ENCODE measurements at places on chromosomes 5 and 9. TPM values are rescaled to one million over a fixed set of nuclear protein-coding genes. Genes with fewer than 3 reads are reported as not detected.

DMRT3 gene
- not detected for total RNA-seq

DNA sequence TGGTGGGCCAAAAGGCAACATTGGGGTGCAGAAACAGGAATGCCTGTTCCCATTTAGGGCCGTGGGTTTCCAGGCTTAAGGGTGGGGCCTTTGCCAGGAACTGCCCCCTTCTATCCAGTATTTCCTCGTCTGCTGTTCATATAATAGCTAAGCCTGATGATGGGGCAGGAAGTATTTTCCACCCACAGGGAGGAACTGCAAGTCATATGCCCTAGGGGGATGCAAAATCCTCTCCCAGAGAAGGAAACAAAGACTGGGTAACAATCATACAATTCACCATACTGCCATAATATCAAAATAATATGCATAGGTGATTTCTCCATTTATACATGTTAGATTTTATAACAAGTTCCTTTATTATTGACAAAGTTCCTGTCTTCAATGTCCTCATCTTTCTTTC, 20.5 kb upstream of the RPS23 start:
- no peak for DNase-seq

DNA sequence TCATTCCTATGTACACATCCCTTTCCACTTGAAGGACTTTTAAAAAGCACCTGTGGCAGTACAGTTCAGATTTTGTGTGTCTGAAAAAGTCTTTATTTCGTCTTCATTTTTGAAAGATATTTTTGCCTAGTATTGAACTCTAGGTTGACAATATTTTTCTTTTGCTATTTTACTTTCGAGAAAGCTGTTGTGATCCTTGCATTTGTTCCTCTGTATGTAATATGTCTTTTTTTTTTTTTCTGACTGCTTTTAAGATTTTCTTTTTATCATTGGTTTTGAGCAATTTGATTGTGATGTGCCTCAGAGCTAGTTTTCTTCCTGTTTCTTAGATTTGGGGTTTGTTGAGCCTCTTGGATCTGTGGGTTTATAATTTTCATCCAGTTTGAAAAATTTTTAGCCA, 13.3 kb downstream of the LCP2 start:
- DNase-seq: no peak

- DNase-seq: no peak
These were observed 892 bp downstream of the SMIM32 start for GRCh38 chr5:136192015-136192525.

GRCh38 chr5:17004441-17005106, 68.5 kb upstream of the MYO10 start:
- DNase-seq: no peak

C1QTNF3 gene
- 11.9 TPM for total RNA-seq

DNA sequence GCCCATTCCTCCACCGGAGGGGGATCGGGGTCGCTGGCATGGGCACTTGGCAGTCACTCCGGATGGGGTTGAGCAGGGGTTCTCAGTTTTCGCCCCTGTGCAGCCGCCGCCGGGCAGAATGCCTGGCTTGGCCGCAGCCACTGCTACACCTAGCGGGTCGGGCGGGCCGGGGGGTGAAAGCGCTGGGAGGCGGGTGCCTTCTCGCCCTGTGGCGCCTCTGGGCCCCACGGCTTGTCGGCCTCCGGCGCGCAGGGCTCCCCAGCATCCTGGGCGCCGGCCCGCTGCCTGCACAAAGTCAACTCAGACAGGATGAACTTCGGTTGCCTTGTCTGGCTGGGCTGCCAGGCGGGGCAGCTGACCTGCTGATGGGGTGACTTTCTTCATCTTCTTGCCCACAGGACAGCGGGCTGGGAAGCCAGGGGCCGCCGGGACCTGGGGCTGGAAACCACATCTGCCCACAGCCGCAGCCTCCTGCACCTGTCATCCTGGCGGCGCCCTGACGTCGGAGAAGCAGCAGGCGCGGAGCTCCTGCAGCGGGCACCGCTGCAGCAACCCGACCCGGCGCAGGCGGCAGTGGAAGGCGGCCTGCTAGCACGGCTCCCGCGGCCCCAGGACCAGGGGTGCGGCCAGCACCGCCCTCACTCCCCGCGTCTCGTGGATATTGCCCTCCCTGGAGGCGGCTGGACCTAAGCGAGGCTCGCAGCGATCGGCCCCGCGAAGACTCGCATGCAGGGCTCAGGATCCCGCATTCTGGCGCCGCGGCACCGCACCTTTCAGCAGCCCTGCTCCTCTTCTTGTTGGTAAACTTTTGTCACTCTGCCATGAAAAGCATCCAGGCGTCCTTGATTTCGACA, 1.3 kb upstream of the ANKRD18A start:
- DNase-seq: peak; percentile 78

FCN2 gene
- not detected for total RNA-seq

SLC2A8 gene
- 10.4 TPM for total RNA-seq

DNA sequence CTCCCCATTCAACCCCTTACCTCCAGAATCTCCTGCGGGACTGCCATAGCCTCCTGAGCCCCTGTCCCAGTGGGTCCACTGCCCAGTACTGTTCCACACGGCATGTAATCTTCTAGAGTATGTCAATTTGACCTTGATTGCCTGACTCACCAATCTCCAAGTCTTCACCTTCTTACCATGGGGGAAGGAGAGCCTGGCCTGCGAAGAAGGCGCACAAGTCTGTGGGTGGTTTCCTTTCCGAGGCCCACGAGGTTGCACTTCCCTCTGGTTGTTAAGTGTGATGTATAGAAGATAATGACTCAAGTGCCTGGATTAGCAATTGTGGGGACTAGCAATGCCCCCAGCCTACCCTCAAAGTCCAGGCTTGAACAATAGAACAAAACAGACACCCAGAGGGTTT, 8.1 kb upstream of the TENT4A start:
- no peak for DNase-seq

SPATA31A1 gene
- total RNA-seq: not detected

- no peak for DNase-seq
These were observed 19.1 kb downstream of the UGT3A2 start for GRCh38 chr5:36047384-36048160.

GRCh38 chr5:154753792-154754191, 1.4 kb upstream of the LARP1 start:
- DNase-seq: peak; percentile 86

DNA sequence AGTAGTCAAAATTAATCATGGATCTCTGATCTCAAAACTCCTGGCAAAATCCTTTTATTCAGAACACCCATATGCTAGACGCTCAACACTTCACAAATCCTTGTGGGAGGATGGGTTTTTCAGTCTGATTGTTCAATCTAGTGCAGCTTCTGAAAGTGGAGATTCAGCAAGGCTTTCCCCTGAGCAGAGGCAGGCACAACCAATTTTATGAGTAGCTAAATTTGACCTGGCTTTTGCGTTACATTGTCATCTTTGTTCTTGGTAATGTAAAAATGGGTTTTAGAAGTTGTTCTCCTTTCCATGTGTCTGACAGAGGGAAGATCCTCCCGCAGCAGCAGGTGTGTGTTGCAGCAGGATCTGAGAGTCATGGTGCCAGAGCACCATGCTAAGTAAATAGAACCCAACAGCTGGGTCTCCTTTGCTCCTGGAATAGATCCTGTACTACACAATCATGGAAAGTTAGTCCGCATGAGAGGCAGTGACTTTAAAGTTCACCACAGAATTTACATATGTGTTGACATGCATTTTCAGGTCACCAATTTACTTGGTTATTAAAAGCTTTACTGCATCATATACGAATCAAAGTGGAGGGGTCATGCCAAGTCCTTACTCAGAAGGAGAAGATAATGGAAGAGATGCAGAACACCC, 70.1 kb upstream of the MEF2C start:
- no peak for DNase-seq

ANKRD33B gene
- 3.3 TPM for total RNA-seq
